ENCODE measurements at places on chromosomes 3 and 15.

DNA sequence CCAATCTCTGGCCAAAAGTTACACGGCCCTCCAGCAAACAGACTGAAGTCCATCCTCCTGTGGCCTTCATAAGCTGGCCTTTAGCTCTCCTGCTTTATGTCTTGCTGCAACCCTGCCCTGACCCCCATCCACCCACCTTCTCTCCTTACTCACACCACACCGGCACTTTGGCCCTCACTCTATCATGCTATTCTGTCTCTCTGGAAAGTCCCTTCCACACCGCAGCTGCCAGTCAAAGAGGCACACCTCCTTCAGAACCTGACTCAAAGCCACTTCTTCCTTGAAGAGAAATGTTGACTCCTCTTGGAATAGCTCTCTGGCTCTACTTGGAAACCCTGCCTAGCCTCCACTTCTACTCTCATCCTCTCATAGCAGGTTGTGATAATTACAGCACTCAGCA, 4.5 kb downstream of the GPR156 start:
- no peak for DNase-seq

- no peak for DNase-seq
Observed at GRCh38 chr3:15665510-15666150, 64.1 kb downstream of the BTD start.

DNA sequence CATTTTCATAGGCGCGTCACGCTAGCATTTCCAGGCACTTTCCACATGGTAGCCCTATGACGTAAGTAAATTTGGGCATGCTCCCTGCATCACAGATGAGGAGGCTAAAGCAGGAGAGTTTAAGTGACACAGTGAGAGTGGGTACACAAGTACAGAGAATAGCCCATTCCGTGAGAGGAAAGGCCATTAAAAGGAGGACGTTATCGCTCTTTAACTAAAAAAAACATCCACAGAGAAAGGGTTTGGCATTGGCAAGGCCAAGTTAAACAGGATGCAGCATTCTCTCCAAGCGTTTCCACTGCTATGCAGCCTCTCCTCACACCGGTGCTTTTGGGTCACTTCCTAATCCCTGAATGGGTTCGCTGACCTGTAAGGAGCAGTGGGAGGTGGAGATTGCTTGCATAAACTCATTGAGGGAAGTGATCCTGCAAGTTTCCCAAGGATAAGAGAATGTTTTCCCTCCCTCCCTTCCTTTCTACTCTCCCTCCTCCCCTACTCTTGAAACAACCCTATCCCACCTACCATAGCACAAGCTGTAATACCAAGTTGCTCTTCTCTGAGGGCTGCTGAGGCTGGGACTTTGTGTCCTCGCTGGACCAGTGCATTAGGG, 147.7 kb downstream of the VGLL4 start:
- no peak for DNase-seq

DNA sequence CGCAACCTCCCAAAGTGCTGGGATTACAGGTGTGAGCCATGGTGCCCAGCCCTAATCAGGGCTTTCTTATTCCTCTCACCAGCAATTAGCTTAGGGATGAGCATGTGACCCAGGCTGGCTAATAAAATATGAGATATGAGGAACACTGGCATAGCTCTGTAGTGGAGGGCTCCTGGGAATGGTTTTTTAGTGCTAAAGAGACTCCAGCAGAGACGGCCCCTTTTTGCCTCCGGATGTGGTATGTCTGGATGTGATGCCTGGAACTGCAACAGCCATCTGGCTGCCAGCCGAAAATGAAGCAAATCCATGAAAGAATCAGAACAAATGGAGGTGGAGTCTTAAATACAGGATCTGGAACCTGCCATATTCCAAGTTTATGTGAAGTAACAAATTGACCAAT, 69.1 kb upstream of the MAGI1 start:
- no peak for DNase-seq

DNA sequence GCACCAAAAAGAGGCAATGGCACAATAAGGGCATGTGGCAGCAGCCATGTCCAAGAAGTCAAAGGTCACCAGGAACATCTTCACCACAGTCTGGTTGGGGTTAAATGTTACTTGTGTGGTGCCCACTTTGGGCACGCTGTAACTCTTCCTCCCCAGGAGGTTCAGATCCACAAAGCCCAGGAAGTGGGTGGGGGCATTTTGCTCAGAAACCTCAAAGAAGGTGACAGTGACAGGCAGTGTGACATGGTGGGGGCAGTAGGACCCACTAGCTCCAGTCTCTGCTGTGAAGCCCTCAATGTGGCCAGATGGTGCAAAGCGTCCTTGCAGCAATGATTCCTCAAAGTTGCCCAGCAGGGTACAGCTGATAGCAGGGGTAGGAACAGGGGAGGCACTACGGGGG, 5.8 kb downstream of the ZNF80 start:
- DNase-seq = no peak

GRCh38 chr3:19960696-19961095, 13.8 kb downstream of the RAB5A start:
- no peak for DNase-seq

Measured in SW 1271 (cell line).